Stimulated activated CD4-positive, alpha-beta T cell treated with anti-CD3 and anti-CD28 coated beads, Interleukin-4, amount 100 ng/mL, for 24 hours (primary cell): ENCODE measurements at places on chromosomes 3 and 15.

DNA sequence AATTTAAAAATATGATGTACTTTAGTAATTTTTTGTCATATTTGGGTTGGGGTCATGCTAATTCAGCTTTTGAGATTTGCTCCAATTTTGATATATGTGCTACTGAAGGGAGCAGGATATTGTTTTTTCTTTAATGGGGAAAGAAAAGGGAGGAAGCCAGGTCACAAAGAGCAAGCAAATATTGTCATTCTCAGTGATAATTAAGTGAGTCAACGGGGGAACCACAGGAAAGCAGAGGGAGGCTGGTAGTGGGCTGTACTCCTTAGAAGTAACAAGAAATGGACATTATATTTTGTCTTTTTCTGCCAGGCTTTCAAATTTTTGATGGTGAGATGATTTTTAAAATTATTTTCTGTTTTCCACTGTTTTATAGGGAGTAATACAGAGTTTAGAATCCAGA lies 45.6 kb upstream of the NMD3 start:
- no peak for DNase-seq

- DNase-seq = no peak
Observed at GRCh38 chr3:115279939-115280338, 132.9 kb upstream of the ZBTB20 start.

DNA sequence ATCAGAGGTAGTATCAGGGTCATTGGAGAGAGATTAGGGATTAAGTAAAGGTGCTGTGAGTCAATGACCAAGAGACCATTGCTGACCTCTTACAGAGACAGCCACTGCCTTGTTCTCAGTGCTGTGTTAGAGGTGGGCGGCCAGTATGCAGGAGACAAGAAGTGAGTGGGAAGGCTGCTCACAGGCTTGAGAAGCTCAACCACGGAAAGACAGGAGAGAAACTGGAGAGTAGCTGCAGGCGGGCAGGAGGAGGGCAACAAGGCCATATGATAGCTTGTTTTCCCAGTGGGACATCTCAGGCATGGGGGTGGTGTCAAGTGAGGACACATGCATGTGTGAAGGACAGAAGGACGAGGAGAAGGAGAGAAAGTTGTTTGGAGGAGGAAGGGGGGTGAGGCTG lies 237.3 kb downstream of the PDCD6IP start:
- no peak for DNase-seq

DNA sequence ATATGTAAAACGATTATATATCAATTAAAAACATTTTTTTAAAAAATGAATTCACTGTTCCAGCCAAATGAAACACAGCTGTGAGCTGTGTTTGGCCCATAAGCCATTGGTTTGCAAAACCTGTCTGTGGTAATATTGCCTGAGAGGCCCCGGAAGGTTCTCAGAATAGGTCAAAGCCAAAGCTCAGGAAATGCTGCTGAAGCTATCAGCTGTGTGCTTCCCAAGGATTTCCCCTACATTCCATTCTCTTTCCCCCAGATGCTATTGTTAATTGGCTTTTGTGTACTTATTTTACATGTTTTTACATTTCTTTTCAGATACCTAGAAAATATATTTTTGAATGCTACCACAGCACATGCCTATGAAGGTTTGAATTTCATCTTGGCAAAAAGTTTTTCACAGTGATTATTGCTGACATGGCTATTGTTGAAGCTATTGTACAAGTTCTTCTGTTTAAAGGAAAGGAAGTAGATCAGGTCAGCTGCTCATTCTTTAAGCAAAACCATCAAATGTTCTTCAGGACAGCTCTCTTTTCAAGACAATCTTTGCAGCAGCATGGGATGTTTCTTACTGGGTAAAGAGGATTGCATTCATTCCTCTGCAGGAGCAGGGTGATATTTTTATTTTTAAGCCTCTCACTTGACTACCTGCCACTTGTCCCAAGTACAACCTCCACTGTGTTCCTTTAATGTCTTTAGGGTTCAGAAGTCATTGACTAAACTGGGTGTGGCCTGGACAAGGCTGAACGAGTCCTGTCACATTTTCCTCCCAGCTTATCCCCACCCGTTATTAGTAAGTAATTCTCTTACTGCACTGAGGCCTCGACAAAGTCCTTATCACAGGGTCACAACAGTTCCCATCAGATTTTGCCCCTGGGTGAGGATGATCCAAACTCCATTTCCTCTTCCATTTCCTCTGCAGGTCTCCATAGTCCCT lies 26.3 kb upstream of the BNC1 start:
- no peak for DNase-seq

- DNase-seq = no peak
Observed at GRCh38 chr15:67358812-67359211, 104.2 kb downstream of the IQCH start.

DNA sequence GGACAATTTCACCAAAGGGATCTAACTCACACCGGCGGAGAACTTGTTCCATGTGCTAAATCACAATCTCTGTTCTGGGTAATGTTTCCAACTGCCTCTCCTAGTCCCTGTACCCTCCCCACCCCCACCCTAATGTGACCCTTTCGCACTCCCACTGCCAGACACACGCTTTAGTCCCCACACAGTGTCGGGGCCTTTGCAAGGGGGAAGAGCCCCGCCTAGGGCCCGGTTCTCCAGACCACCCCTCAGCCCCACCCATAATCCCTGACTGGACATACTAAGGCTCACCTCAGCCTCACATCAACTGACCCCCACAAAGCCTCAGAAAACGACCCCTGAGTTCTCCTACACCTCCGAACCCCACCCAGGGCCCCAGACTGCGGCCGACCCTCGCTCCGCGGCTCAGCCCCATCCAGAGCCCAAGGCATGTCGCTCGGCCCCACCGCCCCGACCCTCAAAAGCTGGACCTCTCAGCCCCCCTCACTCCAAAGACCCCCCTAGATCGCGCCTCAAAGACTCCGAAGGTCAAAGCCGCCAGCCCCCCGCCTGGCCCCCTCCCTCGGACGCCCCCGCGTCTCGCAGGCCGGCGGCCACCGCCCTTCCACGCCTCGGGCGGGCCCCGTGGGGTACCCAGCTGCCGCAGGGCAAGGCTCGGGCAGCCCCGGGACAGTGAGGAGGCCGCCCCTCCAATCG lies 72.0 kb upstream of the MAP4 start:
- no peak for DNase-seq

DNA sequence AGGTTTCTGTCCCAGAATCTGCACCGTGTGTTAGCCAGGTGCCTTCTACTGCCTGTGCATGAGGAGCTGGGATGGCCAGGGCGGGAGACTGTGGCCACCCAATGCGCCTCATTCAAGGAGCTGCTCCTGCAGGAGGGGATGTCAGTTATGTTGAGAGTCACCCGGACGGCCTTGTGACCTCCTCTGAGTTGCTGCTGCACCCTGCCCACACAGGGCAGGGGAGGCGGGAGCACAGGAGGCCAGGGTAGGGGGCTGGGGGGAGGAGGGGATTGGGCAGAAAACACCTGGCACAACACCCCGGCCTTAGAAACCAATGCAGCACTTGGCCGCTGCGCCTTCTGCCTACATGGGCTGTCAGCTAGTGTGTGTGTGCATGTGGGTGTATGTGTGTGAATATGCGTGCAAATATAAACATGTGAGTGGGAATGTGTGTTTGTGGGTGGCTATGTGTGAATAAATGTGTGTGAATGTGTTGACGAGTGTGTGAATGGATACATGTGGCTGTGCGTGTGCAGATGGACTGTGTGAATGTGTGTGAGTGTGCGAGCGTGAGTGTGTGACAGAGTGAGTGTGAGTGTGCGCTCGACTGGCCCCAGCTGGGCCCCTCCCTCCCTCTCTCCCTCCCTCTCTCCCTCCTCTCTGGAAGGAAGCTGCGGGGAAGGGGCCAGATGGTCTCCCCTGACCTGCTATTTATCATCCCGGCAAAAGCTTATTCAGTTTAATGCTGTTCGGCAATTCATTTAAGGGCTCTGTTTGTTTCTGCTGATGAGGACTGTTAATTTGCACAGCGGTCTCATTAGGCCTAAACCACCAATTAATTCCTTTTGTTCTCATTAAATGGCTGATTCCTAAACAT lies 106.9 kb downstream of the TLE3 start:
- no peak for DNase-seq

- no peak for DNase-seq
Observed at GRCh38 chr3:42823351-42823750, 14.1 kb downstream of the ACKR2 start.

DNA sequence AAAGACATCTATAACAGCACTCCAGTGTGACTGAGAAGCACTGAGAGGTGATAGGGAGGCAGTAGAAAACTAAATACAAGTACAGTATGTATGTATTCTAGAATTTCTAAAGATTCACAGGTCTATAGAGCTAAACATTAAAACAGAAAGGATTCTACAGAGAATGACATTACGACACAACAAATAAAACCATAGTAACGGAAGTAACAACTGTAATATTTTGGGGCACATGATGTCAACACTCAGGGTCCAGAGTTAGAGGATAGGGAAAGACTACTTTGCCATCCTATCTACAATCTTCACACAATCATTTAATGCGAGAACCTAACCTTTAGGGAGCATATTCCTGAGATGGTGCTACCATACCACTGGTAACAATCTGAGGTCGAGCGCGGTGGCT lies 13.6 kb downstream of the UBXN7 start:
- no peak for DNase-seq

DNA sequence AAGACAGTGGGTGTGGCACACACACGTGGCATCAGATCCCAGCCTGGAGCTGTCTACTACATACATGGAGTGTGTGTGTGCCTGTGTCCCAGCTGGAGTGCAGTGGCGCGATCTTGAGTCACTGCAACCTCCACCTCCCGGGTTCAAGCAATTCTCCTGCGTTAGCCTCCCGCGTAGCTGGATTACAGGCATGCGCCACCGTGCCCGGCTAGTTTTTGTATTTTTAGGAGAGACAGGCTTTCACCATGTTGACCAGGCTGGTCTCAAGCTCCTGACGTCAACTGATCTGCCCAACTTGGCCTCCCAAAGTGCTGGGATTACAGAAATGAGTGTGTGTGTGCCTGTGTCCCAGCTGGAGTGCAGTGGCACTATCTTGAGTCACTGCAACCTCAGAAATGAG lies 108.8 kb downstream of the IL12A start:
- no peak for DNase-seq

- DNase-seq = no peak
Observed at GRCh38 chr15:67413770-67414390, 107.1 kb upstream of the C15orf61 start.

DNA sequence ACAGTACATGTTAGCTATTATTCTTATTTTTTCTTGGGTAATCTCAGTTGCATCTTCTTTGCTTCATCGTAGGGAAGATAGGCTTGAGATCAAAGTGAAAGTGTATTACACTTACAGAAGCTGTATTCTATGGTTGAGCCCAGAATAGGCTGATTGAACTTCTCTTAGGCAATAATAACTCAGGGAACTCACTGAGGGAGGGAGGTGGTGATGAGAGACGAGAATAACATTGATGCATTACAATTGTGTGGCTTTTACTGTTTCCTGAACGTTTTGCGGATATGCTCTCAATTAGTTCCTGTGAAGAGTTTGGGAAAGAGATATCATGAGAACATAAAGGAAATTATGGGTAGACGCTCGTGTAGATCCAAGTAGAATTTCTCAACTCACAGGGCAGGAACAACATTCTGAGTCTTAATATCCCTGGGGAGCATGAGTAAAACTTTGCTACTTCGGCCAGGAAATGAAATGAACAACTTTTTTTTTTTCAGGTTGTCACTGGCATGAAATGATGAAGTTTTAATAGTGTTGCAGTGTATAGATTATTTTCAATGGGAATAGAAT lies 302.2 kb downstream of the TUSC7 start:
- no peak for DNase-seq

DNA sequence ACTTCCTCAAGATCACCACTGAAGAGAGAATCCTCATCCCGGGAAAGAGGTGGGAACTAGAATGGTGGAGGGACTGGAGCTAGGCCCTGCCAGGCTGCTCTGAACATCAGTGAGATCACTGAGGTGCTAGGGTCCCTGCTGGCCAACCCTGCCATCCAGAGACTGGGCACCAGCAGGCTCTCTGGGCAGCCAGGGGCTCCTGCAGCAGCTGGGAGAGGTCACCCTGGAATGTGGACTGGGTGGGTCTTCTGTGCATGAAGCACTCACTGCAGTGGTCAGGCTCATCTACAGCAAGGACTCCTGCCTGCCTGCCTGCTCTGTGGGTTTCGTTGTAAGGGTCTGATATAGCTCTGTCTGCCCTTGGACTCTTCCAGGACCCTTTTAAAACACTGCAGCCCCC lies 24.9 kb downstream of the ALS2CL start:
- no peak for DNase-seq

GRCh38 chr3:34179716-34180115 lies 381.3 kb downstream of the PDCD6IP start:
- no peak for DNase-seq

GRCh38 chr3:131353016-131353877 lies 28.3 kb upstream of the NUDT16 start:
- DNase-seq = no peak

GRCh38 chr3:81666502-81667121 lies 94.8 kb downstream of the GBE1 start:
- DNase-seq = no peak

- peak; percentile 26 for DNase-seq
Observed at GRCh38 chr3:71984843-71985613, 200.1 kb upstream of the PROK2 start.

GRCh38 chr15:81301815-81302399 lies 22.0 kb downstream of the STARD5 start:
- peak; percentile 48 for DNase-seq

DNA sequence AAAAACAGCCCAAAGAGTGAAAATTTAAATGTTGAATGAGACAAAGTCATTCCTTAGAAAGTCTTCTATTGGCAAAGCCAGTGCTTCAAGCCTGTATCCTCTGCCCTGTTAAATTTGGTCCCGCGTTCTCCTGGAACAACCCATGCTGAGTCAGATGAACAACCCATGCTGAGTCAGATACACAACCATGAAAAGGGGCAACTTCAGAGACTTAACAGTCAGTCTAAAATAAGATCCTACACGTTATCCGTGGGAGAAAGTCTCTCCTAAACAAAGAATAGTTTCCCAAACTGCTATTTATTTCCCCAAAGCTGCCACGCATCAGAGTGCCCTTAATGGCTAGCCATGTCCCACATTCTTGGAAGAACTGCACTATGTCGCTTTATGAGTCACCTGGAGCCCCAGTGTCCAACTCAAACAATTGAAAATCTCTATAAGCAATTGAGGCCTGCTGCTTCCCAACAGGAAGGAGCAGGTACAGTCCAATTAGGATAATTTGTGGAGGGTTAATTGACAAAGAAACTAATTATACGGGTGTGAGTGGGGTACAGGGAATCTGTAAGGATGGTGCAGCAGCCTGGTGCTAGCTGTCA lies 66.1 kb downstream of the WHAMM start:
- DNase-seq = no peak

DNA sequence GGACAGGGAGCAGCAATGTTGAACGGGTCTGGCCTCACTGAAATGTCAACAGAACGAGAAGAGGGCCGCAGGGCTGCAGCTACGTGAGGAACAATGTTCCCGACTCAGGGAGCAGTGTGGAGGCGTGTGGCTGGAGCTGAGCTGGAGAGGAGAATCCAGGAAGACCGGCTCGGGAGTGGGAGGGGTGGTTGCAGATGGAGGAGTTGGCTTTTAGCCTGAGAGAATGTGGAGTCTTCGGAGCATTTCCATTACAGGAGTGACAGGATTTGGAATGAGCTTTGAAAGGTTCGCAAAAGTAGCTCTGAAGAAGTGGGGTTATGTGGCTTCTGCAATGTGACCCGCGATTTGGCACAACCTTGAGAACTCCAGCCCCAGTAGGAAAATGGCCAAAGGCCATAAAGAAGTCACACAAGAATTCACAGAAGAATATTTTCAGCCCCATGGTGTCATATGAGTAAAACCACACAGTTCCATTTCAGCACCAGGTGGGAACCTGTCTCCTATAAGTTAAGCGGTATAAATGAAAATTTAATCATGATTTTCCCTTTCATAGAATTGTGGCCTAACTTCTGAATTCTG lies 78.8 kb upstream of the NSMCE3 start:
- DNase-seq = no peak
